ENCODE measurements at places on chromosomes 2 and 18.

- no peak for DNase-seq
These were observed 297.1 kb downstream of the AFF3 start for GRCh38 chr2:99845296-99845695.

DNA sequence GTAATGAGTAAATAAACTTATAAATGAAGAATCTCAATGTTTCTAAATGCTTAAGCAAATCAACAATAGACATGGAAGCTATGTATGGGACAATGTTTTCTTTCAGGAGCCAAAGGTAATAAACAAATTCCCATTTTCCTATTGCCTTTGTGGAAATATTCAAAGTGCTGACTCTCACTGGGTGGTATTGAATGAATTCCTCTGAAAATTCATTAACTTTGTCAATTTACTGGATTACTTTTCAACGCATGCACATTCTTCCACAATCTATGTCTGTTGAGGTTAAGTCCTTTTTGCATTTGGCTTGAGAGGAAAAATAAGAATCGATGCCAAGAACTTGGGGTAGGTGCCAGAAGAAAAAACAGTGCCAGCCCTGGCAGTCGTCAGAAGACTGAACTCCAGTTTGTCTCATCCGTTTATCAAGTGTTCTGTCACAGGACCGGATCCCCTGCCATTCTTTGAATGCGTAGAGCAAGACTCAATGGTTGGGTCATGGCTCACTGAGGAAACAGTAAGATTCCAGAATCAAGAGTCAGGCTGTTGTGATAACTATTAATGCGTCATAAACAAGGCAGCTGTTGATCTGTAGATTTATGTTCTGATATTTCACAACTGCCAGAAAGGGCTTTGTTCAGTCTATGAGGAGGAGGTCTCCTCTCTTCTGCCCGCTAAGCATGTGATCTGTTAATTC, 133.3 kb downstream of the GFPT1 start:
- no peak for DNase-seq

- no peak for DNase-seq
These were observed 470.8 kb upstream of the TNP1 start for GRCh38 chr2:217330647-217331046.

GRCh38 chr2:107088156-107088555, 202.2 kb upstream of the ST6GAL2 start:
- no peak for DNase-seq

- no peak for DNase-seq
These were observed 48.0 kb downstream of the STRN start for GRCh38 chr2:36918307-36918706.

DNA sequence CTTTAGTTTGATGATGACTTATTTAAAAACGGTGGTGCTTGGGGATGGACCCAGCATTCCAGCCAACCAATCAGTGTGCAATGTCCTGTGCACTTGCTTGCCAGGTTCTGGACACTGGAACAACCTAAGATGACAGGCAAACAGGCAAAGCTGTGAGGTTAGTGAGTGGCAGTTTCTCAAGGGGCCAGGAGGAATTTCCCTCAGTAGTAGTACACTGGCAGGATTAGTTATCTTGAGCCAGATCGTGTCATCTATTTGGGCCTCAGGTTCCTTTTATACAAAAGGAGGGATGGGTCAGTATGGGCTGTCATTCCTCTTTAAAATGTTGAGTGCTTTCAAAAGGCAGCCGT, 26.6 kb downstream of the MAP4K4 start:
- DNase-seq: no peak

GRCh38 chr2:236994361-236994760, 91.3 kb upstream of the COPS8 start:
- no peak for DNase-seq

GRCh38 chr2:239811806-239812560, 213.2 kb downstream of the NDUFA10 start:
- no peak for DNase-seq

- DNase-seq: no peak
These were observed 22.5 kb downstream of the ELMOD3 start for GRCh38 chr2:85377083-85377482.

DNA sequence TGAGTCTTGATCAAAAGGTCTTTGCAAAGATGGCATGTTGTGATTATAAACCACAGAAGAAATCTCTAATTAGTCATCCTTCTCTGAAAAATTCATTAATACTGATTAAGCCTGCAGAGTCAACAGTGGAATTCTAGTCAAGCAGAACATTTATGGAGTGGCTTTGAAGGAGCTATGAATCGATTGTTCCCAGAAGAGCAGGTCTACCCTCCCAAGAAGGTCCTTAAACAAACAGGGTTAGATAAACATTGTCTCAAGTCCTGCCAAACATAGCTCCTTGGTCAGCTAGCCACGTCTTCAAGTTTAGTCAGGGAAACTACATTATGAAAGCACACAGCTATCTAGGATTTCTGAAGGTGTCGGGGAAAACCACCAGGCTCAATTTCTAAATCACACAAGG, 88.9 kb downstream of the ITGA4 start:
- no peak for DNase-seq

GRCh38 chr2:230723363-230723762, 10.7 kb downstream of the CAB39 start:
- DNase-seq: no peak

GRCh38 chr2:143533846-143534245, 404.6 kb downstream of the ARHGAP15 start:
- no peak for DNase-seq

- no peak for DNase-seq
These were observed 176.6 kb upstream of the CREB1 start for GRCh38 chr2:207352978-207353671.

- DNase-seq: no peak
These were observed 146.5 kb downstream of the DLGAP1 start for GRCh38 chr18:4308576-4308975.

GRCh38 chr2:10284108-10284870, 18.4 kb upstream of the HPCAL1 start:
- no peak for DNase-seq

DNA sequence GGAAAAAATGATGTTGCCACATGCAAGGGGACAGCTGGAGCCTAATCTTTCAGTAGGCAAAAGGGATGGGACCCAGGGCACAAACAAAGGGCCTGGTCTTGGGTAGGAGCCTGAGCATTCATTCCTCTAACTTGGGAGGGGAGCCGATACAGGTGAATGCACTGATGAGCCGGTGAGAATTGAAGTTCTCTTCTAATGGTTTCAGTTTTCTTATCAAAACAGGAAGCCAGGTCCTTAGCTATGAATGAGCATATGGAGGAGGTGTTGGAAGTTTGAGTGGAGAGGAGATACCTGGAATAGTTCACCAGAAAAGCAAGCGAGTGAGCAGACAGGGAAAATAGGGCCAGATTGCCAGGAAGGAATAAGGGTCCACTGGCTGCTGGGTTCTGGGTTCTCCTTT, 10.1 kb downstream of the DPP4 start:
- no peak for DNase-seq

DNA sequence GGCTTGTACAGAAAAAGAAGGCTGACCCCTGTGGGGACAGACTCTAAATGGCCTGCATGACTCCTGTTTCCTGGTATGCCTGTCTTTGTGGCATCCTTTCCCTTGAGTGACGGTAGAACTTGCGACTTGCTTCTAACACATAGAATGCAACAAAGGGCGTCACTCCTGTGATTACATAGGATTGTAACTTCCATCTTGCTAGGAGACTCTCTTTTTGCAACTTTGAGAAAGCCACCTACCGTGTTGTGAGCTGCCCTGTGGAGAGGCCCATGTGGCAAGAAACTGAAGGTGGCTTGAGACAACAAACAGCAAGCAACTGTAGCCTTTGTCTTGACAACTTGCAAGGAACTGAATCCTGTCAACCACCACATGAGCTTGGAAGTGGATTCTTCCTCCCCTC, 46.5 kb downstream of the THNSL2 start:
- DNase-seq: no peak

DNA sequence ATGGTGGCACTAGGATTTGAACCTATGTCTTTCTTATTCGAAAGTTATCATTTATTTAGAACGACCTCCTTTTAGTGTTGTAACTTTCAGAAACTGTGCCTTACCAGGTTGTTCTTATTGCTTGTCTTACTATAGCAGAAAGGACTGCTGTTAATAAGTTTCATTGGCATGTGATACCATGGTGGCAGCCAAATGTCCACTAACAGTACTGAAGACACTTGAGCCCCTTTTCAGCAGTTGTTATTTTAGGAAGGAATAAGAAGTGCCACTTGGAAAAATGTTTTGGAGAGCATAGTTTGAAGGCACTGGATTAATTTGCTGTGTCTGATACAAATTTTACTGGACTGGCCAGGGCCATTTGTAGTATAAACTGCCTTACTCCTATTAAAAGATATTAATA, 37.7 kb downstream of the CEP192 start:
- DNase-seq: no peak

DNA sequence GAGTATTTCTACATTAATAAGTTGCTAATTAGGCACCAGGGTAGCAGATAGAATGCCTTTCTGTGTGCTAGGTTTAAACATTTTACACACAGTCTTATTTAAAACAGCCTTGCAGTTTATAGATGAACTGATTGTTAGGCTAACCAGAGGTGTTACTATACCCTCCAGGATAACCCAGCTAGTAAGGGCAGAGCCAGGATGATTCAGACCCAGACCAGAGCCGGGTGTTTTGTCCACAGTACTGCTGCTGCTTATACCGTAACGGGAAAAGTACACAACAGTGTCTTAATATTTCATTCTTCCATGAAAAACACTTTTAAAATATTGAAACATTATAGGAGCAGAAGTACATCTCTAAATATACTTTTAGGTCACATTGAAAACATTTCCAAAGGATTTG, 82.7 kb downstream of the MALT1 start:
- DNase-seq: no peak

GRCh38 chr2:47313728-47314127, 89.2 kb upstream of the MSH2 start:
- no peak for DNase-seq

GRCh38 chr2:146987996-146988395, 856.8 kb upstream of the ACVR2A start:
- DNase-seq: no peak

GRCh38 chr2:234970477-234970882, 18.7 kb downstream of the SH3BP4 start:
- no peak for DNase-seq

GRCh38 chr2:63613391-63613901, 24.7 kb downstream of the MDH1 start:
- DNase-seq: no peak

GRCh38 chr2:75894170-75894569, 183.5 kb upstream of the GCFC2 start:
- no peak for DNase-seq

- no peak for DNase-seq
These were observed 64.0 kb downstream of the STPG4 start for GRCh38 chr2:47091118-47091517.

DNA sequence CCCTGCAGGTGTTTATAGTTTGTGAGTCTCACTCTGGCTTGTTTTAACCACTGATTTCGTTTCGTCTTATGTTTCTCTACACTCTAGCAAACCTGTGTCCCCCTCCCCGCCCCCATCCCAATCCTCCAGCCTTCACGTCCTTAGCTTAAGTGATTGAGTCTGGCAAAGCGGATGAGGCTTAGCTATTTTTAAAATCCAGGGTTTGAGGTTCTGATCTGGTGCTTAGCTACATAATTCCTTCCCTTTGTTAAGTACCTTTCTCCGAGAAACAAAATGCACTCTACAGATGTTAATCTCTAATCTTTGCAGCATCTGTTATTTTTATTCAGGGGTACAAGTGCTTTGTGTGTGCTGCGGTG, 7.8 kb downstream of the AGAP1 start:
- DNase-seq: no peak

DNA sequence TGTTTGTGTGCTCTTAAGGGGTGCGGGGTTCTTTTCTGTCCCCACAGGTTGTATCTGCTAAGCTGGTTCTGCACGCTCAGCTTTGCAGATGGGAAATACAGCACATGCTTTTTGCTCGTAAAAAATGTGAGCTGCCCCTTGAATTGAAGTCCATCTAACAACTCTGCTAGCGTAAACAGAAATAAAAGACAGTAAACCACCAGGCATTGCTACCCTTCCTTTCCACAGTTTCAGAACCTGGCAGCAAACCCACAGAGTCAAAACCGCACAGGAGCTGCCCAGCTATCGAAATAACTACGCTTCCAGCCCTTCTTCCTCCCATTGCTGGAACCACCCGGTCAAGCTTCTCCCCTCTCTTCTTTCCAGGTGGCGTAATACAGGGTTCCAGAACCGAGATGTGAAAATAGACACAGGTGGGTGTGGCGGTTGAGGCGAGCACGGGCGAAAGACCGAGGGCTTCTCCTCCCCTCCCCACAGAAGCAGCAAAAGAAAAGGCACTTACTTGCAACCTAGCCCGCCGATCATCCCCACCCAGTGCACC, 479 bp downstream of the SCN9A start:
- no peak for DNase-seq

GRCh38 chr2:230048010-230048671, 20.6 kb downstream of the SLC16A14 start:
- DNase-seq: no peak

GRCh38 chr18:10953672-10954071, 195.7 kb downstream of the PIEZO2 start:
- DNase-seq: no peak

DNA sequence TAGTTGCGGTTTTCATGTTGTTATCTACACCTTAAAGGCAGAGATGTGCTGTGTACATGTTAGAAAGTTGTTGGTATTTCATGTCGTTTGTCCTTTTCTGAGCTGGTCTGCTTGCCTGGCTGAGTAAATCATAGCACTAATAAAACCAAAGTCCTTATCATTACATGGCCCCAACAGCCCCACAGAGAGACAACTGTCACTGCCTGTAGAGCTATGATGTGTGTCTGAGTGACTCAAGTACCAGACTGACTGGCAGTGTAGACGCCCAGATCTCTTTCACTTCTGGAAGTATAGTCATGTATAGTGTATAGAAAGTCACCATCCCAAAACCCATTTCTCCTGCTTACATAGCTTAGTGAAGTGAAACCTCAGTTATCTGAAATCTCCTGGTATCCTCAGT, 4.3 kb downstream of the SOCS6 start:
- DNase-seq: no peak

Measured in forelimb muscle (tissue), 1 donor.